Activated naive CD8-positive, alpha-beta T cell treated with anti-CD3 and anti-CD28 coated beads for 36 hours (primary cell): ENCODE measurements at places on chromosomes 1 and 21. TPM values are rescaled to one million over a fixed set of nuclear protein-coding genes. Genes with fewer than 3 reads are reported as not detected.

GPR25 gene
- total RNA-seq: not detected

CACNA1S gene
- not detected for total RNA-seq

DNA sequence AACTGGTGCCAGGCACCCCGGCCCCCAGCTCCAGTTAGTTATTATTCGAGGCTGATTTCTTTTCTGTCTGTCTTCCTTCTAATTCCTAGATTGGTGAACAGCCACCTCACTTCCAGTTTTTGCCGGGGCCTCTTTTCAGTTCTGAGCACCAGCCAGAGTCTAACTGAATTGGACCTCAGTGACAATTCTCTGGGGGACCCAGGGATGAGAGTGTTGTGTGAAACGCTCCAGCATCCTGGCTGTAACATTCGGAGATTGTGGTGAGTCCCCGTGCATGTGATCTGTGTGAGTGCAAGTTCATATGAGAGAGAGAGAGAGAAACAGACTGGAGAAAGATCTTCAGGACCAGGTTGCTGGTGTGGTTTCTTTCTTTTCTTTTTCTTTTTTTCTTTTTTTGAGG lies 13.5 kb downstream of the NLRP3 start:
- no peak overlapping the region for H3K4me3 ChIP-seq
- H3K4me1 ChIP-seq: peaks cover 4% of the 10 kb centered on the region
- no peak for DNase-seq
- no peaks in the 10 kb centered on the region for H3K27me3 ChIP-seq

- peaks cover 6% of the 10 kb centered on the region for H3K4me1 ChIP-seq
- H3K36me3 ChIP-seq: no peaks in the 10 kb centered on the region
- DNase-seq: no peak
- H3K27me3 ChIP-seq: no peaks in the 10 kb centered on the region
- no peak overlapping the region for H3K27ac ChIP-seq
These were observed 40.4 kb upstream of the ZBTB18 start for GRCh38 chr1:244010703-244011123.

SMYD3 gene
- total RNA-seq: 18.4 TPM

PM20D1 gene
- 0.25 TPM for total RNA-seq

DNA sequence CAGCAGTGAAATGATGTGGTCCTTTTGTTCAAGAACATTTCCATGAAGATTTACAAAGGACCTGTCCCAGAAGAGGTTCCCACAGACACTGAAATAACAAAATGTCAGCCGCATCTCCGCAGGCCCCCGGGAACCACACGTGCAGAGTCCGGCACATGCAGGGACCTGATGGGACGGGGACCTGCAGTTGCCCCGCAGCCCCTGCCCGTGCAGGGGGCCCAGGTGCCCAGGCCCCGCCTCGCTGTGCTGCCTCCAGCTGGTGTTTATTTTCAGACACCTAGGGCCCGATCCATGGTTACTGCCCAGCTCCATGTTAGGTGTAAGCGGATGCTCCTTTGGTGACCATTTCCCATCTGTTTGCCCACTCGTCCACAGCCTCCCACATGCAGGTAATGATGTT lies 149.3 kb upstream of the ARHGEF16 start:
- no peaks in the 10 kb centered on the region for H3K4me1 ChIP-seq
- DNase-seq: no peak
- no peaks in the 10 kb centered on the region for H3K36me3 ChIP-seq
- peaks cover 9% of the 10 kb centered on the region for H3K27me3 ChIP-seq

GRCh38 chr1:117930173-117930447 lies 571 bp downstream of the WDR3 start:
- no peak for DNase-seq
- peak overlapping the region; percentile 94 for H3K4me3 ChIP-seq
- peaks cover 37% of the 10 kb centered on the region for H3K36me3 ChIP-seq
- peak overlapping the region; percentile 92 for H3K27ac ChIP-seq
- H3K4me1 ChIP-seq: peaks cover 57% of the 10 kb centered on the region
- no peaks in the 10 kb centered on the region for H3K27me3 ChIP-seq

DNA sequence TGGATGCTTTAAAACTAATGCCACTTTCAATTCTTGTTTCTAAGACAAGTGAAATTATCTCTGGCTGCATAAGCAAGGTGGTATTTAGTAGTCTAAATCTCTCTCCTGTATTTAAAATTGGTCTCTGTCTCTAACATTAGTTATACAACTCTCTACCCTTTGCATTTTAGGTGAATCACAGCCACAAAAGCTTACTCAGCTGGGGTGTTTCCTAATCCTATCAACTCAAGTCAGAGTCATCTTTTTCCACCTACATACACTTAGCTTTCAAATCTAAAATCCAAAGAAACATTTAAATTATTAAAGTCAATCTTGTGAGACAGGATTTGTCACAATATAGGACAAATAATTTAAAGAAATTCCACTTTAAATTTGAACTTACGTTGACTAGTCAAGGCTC lies 255.1 kb upstream of the CXADR start:
- no peak overlapping the region for H3K27ac ChIP-seq
- no peak for DNase-seq
- H3K36me3 ChIP-seq: no peaks in the 10 kb centered on the region
- H3K4me1 ChIP-seq: no peaks in the 10 kb centered on the region
- no peak overlapping the region for H3K4me3 ChIP-seq

GRCh38 chr1:219555031-219555692 lies 57.7 kb downstream of the ZC3H11B start:
- no peaks in the 10 kb centered on the region for H3K27me3 ChIP-seq
- no peaks in the 10 kb centered on the region for H3K36me3 ChIP-seq
- no peak overlapping the region for H3K4me3 ChIP-seq
- no peaks in the 10 kb centered on the region for H3K4me1 ChIP-seq
- H3K27ac ChIP-seq: no peak overlapping the region

DNA sequence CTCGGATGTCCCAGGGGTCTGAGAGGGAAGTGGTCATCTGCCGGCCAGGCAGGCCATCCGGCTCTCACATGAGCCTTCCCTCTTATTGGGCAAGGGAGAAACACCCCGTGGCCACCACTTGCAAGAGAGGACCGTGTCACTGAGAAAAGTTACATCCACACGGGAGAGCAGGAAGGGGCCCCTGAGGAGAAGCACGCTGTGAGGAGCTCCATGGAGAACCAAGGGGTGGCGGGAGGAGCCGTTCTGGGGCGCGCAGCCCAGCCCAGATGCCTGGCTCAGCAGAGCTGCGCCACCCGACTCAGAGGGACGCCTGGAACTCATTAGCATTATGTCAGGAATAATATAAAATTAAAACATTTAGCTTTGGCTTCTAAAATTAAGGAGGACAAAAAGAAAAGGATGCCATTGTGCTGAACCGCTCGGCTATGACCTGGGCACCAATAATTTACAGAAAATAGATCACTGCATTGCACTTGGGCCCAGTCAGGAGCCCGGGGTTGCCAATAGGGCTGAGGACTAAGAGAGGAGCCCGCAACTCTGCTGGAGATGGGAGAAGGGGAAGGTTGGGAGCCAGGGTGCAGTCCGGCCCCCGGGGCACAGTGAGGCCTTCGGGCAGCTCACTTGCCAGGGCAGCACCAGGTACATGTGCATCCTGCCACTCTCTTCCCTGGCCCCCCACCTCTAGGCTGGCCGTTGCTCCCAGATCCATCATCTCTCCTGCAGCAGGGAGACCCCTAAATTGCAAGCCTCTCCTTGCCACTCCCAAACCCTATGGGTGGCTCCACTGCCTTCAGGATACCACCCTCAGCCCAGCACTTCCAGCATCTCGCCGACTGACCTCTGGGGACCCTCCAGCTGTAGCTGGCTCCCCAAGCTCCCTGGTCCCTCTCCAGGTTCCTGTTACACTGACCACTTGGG lies 84.8 kb downstream of the DMRTB1 start:
- H3K27me3 ChIP-seq: no peaks in the 10 kb centered on the region
- H3K4me1 ChIP-seq: no peaks in the 10 kb centered on the region
- DNase-seq: no peak
- H3K36me3 ChIP-seq: no peaks in the 10 kb centered on the region

NPR1 gene
- total RNA-seq: 0.06 TPM

DNA sequence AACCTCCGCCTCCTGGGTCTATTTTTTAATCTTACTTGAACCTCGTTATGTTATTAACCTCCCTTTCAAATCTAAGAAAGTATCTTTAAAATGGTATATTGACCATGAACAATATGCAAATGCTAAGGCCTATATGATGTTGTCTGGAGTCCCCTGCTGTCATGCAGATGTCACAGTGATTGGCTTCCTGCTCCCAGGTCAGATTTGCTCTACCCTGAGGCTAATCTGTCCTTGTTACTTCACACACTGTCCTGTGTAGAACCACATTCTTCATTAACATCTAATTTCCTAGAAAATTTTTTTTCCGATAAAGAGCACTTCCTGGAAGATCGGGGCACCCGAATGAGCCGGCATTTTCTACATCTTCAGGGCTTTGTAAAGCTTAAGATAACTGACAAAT lies 306.6 kb downstream of the MRPL39 start:
- DNase-seq: no peak
- H3K4me1 ChIP-seq: peaks cover 15% of the 10 kb centered on the region
- H3K36me3 ChIP-seq: no peaks in the 10 kb centered on the region
- H3K4me3 ChIP-seq: no peak overlapping the region
- peaks cover 5% of the 10 kb centered on the region for H3K27me3 ChIP-seq

- peaks cover 31% of the 10 kb centered on the region for H3K36me3 ChIP-seq
- peak overlapping the region; percentile 95 for H3K27ac ChIP-seq
- H3K4me3 ChIP-seq: peak overlapping the region; percentile 63
- DNase-seq: peak; percentile 66
These were observed 10.1 kb downstream of the TMCC2 start for GRCh38 chr1:205237526-205238484.

DNA sequence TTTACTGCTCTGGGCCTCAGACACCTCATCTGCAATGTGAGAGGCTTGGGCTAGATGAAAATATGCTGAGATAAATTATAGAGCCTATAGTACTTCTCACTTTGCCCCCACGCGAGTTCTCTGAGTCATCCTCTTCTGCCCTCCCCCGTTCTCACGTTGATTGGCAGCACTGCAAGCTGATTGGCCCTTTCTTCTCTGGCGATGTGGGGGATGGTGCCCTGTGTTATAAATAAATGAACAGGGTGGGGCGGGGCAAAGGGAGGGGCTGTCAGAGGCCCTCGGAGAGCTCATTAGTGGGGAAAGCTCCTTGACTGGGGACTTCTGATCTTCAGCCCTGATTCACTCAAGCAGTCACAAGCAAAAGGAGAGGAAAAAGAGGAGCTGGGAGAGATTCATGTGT lies 64.3 kb upstream of the ZC3H12A start:
- H3K27ac ChIP-seq: no peak overlapping the region
- peaks cover 5% of the 10 kb centered on the region for H3K4me1 ChIP-seq
- H3K36me3 ChIP-seq: no peaks in the 10 kb centered on the region
- DNase-seq: peak; percentile 23

DNA sequence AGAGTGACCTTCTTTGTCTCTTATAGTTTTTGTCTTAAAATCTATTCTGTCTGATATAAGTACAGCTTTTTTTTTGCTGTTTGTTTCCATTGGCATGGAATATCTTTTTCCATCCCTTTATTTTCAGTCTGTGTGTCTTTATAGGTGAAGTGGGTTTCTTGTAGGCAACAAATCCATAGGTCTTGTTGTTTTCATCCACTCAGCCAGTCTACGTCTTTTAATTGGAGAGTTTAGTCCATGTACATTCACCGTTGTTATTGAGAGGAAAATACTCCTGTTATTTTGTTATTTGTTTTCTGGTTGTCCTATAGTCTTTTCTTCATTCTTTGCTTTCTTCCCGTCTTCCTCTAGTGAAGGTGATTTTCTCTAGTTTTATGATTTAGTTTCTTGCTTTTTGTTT lies 115.9 kb downstream of the IFI44 start:
- H3K27ac ChIP-seq: no peak overlapping the region
- no peaks in the 10 kb centered on the region for H3K27me3 ChIP-seq
- H3K36me3 ChIP-seq: no peaks in the 10 kb centered on the region
- DNase-seq: no peak
- no peak overlapping the region for H3K4me3 ChIP-seq
- no peaks in the 10 kb centered on the region for H3K4me1 ChIP-seq

SGIP1 gene
- total RNA-seq: not detected

- H3K27me3 ChIP-seq: peaks cover 27% of the 10 kb centered on the region
- H3K27ac ChIP-seq: no peak overlapping the region
- H3K4me1 ChIP-seq: peaks cover 4% of the 10 kb centered on the region
- no peak for DNase-seq
- H3K36me3 ChIP-seq: no peaks in the 10 kb centered on the region
- H3K4me3 ChIP-seq: no peak overlapping the region
These were observed 87.3 kb downstream of the DISP3 start for GRCh38 chr1:11566042-11566850.

MEGF6 gene
- 1.7 TPM for total RNA-seq

FAM177B gene
- total RNA-seq: not detected

SPRR1B gene
- total RNA-seq: not detected

CR1 gene
- total RNA-seq: not detected

AMY1C gene
- total RNA-seq: not detected

DNA sequence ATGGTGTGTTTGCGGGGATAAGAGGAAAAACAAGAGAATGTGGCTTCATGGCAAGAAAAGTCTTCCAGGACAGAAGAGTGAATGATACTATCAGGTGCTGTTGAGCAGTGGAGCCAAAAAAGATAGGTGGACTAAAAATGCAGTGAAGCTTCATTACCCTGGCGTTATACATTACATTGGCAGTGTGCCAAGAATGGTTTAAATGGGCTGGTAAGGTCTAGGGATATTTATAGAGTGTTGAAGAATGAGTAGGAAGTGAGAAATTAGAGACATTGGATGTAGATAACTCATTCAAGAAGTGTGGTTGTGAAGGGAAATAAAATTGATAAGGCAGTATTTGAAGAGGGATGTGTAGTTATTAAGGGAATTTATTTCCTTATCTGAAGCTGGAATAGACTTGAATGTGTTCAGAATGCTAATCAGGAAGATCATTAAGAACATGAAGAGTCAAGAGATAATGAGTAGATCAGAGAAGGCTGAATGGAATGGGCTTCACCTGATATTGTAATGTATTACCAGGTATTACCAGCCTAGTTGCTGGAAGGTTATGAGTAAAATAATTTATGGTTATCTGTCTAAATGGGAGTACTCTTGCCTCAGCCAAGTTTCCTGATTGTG lies 72.7 kb downstream of the MAST2 start:
- H3K4me1 ChIP-seq: no peaks in the 10 kb centered on the region
- no peak for DNase-seq
- H3K36me3 ChIP-seq: no peaks in the 10 kb centered on the region
- H3K27ac ChIP-seq: no peak overlapping the region

- H3K36me3 ChIP-seq: no peaks in the 10 kb centered on the region
- H3K4me3 ChIP-seq: no peak overlapping the region
- H3K4me1 ChIP-seq: peaks cover 16% of the 10 kb centered on the region
- no peak for DNase-seq
- H3K27me3 ChIP-seq: no peaks in the 10 kb centered on the region
These were observed 18.5 kb upstream of the FAM20B start for GRCh38 chr1:179007233-179007632.

GRCh38 chr1:226406401-226406881 lies 1.5 kb downstream of the PARP1 start:
- H3K36me3 ChIP-seq: peaks cover 24% of the 10 kb centered on the region
- H3K4me1 ChIP-seq: peaks cover 46% of the 10 kb centered on the region
- peak overlapping the region; percentile 100 for H3K4me3 ChIP-seq
- peak overlapping the region; percentile 99 for H3K27ac ChIP-seq

CSMD2 gene
- not detected for total RNA-seq

DNA sequence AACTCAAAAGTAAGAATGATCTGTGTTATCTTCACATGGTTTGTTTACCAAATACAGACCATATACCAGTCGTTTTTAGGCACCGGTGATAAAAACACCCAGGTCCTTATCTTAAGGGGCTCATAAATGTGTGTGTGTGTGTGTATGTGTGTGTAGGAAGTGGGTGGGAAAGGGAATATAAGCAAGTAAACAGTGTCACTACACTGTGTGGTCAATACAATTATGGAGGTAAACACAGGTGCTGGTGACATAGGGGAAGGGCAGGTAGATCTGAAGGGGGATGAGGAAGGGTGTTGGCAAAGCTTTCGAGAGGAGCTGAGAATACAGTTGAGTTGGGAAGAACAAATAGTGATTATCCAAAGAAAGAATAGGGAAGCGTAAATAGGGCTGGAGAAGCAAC lies 19.1 kb upstream of the MRPS6 start:
- no peaks in the 10 kb centered on the region for H3K36me3 ChIP-seq
- DNase-seq: no peak
- H3K27me3 ChIP-seq: no peaks in the 10 kb centered on the region
- H3K4me3 ChIP-seq: no peak overlapping the region
- no peaks in the 10 kb centered on the region for H3K4me1 ChIP-seq
- no peak overlapping the region for H3K27ac ChIP-seq

LGR6 gene
- total RNA-seq: 0.22 TPM
